ENCODE measurements at places on chromosomes 11 and 22. TPM values are rescaled to one million over a fixed set of nuclear protein-coding genes. Genes with fewer than 3 reads are reported as not detected.

GRCh38 chr22:30562366-30562765 is 12.1 kb downstream of the GAL3ST1 start:
- no peak for DNase-seq

Gene MMP12
- total RNA-seq, result 0.29 TPM

DNA sequence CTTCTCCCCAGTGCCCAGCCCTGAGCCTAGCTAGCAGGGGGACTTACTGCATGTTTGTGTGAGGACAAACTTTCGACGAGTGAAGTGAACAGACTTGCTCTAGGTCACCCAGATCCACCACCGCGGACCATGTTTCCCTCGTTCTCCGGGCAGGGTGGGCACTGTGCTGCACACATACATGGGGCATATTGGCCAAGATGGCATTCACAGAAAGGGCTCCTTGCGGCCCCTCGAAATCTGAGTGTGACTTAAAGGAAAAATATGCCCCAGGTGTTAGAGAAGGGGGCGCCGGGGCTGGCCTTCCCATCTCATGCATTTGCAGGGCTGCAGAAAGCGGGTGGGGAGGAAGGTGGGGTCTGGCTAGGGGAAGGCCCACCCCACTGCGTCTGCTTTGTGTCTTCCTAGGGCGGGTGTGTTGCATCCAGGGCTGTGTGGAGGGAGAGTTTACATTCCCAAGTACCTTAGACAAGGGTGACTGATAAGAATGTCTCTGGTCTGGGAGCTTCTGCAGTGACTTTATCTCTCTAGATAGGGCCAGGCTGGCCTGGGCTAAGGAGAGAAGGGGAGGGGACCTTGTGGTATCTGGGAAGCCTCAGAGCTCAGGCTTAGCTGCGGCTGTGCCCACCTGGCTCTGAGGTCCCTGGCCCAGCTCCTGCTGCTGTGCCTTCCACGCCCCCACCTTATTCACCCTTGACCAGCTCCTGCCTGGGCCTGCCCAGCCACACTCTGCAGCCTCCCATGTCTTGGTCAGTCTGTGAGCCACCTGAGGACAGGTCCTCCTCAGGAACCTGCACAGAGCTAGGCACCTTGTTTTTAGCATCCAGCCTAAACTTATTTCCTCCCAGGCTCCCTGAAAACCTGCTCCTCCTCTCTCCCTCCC is 45.8 kb downstream of the LRRC32 start:
- peak; percentile 84 for DNase-seq

Gene KLHL35
- total RNA-seq, result 0.61 TPM

DNA sequence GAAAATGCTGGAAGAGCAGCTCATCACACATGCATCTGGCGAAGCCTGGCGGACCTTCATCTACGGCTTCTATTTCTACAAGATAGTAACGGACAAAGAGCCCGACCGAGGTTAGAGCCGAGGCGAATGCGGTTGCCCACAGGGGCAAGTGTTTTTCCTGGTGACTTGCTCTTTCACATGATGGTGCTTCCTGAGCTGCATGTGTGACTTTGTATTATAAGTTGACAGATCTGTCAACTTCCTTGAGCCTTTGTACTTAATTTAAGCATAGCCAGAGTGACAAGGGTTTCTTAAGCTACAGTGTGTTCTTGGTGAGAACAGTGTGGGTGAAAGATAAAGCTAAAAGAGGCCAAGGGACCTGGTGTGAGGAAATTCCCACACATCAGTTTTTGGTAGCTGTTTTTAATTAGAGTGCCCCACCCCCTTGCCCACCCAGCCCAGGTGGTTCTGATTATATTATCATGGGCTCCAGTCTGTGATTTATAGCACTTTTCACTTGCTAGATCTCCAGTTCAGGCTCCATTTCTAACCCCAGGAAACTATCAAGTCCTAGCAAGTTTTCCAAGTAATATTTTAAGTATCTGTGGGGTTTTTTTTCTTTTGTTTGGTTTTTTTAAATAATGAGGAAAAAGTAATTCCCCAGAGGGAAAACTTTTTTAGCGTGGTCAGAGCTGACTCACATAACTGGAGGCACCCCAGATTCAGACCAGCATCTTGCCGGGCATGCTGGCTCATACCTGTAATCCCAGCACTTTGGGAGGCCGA is 68.0 kb upstream of the YWHAH start:
- DNase-seq, result no peak

Gene PARVA
- total RNA-seq, result 223 TPM

Gene CYTH4
- 44.7 TPM for total RNA-seq

DNA sequence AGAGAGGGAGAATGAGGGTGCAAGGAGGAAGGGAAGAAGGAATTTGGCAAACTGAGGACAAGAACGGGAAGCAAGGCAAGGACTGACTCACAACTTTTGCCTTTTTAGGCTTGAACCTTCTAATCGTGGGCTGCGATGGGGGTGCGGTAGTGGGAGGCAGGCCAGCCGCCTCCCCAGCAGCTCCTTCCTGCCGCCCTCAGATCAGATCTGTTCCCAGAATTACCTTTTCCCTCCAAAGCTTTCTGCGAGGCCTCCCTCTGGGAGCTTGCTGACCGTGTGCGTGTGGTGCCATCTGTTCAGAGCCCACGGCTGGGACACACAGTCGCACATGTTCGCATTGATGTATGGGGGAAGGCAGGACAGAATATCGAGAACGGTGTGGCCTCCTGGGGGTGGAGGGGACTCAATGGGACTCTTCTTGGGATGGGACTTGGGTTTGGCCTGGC is 86.9 kb upstream of the PARVA start:
- no peak for DNase-seq

DNA sequence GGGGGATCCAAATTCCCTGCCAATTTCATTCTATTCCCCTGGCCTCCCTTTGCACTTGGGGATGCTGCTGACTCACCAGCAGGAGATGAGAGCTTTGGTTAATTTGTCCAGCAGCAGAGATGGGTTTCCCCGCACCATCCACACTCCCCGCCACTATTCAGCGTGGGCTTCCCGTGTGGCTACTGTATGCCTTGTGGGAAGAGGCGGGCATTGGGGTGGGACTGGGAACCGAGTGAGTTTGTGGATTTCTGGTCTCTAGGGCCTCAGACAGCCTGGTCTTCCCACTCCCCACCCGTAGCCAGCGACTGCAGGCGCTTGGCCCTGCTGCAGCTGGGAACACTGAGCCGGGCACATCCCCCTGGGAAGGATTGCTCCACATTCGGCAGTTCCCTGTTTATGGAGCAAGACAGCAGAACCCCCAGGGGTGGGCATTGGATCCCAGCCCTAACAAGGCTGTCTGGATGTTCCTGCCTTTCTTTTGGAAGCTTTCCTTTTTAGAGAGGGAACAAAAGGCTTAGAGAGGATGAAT is 23.4 kb downstream of the KIAA1671 start:
- no peak for DNase-seq

Gene CRYAB
- total RNA-seq, result 2,279 TPM

GRCh38 chr11:93464927-93465540 is 78.2 kb downstream of the SMCO4 start:
- DNase-seq, result no peak

GRCh38 chr11:17683377-17684161 is 35.8 kb upstream of the MYOD1 start:
- no peak for DNase-seq

- peak; percentile 53 for DNase-seq
Observed at GRCh38 chr11:69242266-69242920, 51.6 kb upstream of the MYEOV start.

DNA sequence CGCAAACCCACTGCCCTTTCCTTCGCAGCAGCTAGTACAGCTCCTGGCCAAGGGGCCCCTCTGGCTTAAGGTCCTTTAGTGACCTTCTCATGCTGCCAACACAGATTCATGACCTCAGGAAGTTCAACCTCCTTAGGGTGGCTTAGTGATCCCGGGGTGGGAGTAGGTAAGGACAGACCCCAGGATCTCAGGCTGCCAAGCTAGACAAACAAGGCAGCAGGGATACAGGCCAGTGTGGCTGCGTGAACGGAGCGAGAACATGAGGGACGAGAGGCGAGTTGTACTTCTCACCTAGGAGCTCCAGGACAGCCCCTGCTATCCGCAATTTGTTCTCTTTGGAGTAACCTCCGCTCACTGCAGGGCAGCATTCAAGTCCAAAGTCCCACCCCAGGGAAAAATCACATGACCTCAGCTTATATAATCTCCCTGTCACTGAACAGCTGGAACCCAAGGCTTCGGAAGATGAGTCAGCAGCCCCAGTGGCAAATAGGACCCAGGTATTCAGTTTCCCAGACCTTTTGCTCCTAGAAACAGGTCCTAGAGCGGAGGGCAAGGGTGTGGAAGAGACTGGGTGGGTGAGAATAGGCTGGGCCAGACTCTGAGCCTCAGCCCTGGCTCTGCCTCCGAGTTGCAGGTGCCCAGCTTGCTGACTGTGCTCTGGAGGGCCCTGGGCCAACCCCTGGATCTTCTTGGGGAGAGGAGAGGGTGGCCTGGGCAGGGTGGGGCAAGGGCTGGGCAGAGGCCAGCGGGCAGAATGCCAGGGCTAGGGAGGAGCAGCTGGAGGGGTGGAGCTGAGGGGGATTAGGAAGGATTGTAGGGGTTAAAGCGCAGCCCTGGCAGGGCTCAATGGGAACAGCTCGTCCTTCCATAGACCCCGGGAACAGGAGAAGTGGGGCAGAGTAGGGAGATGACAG is 13.1 kb downstream of the USP2 start:
- no peak for DNase-seq

- DNase-seq, result no peak
Observed at GRCh38 chr11:47928426-47928825, 51.9 kb upstream of the PTPRJ start.

Gene ENDOD1
- total RNA-seq, result 16.8 TPM

DNA sequence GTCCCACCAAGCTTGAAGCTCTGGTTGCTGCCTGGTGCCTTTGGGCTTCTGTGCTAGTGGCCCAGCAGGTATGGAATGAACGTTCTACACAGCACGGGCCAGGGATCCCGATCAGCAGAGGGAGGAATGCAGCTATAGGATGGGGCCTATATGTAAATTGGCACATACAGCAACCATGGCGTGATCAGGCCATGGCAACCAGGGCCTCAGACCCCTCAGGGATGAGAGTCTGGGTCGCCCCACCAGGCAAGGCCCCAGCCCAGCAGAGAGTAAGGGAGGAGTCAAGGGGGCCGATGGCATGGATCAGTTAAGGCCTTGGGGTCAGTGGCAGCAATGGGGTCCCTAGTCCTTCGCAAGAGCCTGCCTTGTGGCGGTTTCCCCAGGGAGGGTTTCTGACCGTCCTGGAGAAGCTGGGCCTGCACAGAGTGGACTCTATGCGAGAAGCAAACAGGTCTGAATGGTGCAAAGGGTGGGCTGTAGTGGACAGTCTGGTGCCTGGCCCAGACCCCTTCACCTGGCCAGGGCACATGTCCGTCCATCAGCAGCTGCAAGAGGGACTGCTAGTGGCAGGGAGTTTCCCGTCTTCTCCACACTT is 98.6 kb downstream of the RPS6KA4 start:
- DNase-seq, result peak; percentile 16

DNA sequence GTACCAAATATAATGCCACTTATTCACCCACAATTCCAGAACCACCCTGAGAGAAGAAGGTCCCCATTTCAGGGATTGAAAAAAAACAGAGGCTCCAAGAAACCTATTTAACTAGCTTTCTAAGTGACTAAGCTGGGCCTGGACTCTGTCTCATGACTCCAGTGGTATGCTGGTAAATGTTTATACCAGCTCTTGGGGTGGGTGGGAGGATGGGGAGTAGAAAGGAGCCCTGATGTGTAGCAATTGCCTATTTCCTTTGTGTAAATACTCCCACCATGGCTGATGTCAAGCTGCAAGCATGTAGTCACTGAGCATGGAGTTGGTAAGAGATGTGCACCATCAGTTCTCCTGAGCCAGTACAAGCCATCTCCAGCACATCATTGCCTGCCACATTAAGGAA is 2.8 kb downstream of the PRG3 start:
- no peak for DNase-seq

GRCh38 chr11:12174477-12175143 is 64.2 kb downstream of the MICAL2 start:
- DNase-seq, result no peak

GRCh38 chr11:2779499-2779980 is 79.7 kb upstream of the KCNQ1OT1 start:
- peak; percentile 82 for DNase-seq

Gene PGR
- total RNA-seq, result 2.3 TPM

Gene ZNRF3
- 12.1 TPM for total RNA-seq

DNA sequence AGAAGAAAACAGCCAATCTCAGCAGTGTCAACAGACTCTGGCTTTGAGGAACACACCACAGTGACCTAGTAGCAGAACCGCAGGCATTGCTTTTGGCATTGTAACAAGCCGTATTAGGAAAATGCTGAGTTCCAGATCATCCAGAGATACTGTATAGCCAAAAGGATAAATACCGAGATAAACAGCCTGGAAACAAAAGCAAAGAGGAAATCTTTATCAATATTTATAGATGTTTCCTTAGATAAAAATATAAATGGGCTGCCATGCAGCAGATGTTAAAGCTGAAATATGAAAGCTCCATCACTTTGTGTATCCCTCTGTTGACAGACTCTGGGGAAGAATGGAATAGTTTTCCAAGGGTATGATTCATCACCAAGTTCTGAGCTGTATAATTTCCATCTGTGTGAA is 98.9 kb upstream of the TP53AIP1 start:
- no peak for DNase-seq

DNA sequence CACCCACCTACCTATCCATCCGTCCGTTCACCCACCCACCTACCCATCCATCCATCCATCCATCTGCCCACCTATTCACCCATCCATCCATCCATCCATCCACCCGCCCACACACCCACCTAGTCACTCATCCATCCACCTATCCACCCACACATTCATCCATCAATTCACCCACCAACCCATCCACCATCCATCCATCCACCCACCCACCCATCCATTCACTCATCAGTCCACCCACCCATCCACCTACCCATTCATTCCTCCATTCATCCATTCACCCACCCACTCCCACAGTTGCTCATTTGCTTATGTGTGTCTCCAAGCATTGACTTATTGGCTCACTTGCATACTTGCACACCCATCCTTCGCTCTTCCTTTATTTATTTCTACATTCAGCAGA is 50.1 kb downstream of the MYO7A start:
- DNase-seq, result no peak

GRCh38 chr11:112227471-112227870 is 1.2 kb downstream of the PTS start:
- DNase-seq, result no peak

DNA sequence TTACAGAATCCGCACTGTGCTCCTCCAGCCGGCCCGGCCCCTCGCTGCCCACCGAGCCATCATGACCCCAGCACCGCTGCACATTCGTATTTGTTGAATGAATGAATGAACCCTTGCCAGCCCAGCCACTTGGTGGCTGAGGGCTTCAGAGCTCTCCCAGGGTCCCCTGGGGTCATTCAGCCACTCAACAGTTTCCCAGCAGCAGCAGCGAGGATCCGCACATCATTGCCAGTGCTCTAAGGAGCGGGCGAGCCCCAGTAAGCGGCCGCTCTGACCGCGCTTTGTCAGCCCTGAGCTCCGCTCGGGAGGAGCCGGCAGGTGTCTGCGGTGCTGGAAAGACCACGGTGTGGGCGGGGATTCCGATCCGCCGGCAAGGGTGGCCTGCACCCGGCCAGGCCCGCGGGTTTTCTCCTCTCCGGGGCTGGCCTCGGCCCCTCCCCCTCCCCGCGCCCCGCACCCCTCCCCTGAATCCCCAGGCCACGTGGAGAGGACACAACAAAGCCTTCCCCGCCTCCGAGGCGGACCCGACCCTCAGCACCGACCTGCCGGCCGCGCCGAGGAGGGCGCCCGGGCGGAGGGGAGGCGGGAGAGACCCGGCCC is 563 bp downstream of the BID start:
- DNase-seq, result no peak

All from mesenteric fat pad (tissue), 1 donor.